ENCODE measurements at places on chromosomes 7 and 10.

DNA sequence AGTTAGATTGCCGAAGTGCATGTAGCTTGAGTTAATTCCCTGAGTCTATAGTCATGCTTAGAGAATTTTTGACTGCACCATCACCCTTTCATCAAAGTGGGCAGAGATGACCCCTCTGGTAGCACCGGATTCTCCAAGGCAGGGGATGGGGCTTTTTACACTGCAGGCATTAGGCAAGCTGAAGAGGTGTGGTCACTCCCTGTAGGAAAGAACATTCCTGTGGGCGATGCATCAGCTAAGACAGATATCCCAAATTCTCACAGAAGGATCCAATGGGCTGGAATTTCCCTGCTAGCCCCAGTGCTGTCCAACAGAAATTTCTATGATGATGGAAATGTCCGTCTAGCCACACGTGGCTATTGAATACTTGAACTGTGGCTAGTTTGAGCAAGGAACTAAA, 118.2 kb downstream of the ADAM12 start:
- no peak for DNase-seq

GRCh38 chr7:87627634-87627994, 584 bp upstream of the RUNDC3B start:
- no peak for DNase-seq

DNA sequence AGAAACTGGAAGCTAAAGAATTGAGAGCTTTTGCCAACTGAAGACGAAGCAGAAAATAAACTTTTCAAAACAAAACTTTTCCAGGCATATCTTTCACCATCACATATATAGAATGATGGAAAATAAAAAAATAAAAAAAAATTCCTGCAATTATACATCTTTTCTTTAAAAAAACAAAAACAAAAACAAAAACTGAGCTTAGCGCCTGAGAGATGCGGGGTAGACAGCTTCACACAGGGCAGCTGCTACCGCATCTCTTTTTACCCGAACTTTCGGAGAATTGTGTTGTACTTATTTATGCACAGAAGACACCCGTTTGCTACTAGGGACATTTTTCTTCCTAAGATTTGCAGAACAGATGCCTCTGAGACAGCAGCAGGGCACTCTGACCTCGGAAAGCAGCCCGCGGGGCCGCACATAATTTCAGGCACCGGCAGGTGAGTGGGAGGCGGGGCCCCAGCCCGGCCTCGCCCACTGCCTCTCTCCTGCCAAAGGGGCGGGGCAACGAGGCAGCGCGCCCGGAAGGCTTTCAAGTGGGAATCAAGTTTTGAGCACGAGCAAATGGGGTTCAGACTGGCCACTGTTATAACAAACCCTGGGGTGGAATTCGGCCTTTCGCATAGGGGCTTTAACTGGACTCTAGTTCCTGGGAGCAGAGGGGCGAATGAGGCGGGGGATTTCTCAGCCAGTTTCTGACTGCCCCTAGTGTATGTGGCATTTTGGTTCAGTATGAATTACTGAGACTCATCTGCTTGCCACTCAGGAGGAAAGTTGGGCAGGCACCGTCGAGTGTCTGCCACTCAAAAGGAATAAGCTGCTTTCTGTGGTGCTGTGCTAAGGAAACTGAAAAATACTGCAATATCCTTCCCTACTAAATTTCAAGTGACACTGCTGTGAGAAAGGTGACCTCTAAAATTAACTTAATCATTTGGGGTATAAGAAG, 18.5 kb upstream of the FAM133B start:
- DNase-seq, result peak; percentile 46

DNA sequence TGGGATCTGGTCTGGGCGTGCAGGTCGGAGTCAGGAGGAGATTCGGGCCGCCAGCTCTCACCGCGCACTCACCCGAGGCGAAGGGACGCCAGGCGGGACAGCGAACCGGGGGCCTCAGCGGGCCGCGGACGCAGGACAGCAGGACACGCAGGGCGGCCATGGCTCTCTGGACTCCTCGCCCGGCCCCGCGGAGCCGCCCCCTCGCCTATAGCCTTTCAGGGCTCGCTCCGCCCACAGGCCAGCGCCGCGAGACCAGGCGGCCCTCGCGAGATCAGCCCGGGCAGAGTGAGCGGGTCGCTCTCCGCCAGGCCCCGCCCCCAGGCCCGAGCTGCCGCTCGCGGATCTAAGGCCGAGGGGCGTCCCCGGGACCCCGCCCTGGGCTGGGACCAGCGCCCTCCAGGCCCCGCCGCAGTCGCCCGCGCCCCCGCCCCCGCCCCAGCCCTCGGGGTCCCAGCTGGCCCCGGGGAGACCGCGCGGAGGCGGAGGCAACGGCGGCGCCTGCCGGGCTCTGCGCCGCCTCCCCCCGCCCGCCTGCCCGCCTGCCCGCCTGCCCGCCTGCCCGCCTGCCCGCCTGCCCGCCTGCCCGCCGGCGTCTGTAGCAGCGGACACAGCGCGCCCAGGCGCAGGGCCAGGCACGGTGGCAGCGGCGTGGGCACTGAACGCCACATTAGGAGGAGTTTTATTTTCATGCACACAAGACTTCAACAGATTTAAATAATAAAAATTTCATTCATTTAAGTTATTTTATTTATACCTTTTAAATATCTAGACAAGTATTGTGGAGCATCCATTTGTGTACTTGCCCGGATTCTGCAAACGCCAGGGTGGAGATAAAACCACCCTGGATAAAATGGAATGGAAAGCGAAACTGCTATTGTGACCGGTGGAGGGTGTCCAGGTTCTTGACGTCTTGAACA, at the start of gene ECHS1:
Gene ECHS1 (minus strand): TSS at position 181 of the 917 bp plus-strand sequence. CDS start 21 bp downstream, at position 160.
- DNase-seq, result peak; percentile 95

DNA sequence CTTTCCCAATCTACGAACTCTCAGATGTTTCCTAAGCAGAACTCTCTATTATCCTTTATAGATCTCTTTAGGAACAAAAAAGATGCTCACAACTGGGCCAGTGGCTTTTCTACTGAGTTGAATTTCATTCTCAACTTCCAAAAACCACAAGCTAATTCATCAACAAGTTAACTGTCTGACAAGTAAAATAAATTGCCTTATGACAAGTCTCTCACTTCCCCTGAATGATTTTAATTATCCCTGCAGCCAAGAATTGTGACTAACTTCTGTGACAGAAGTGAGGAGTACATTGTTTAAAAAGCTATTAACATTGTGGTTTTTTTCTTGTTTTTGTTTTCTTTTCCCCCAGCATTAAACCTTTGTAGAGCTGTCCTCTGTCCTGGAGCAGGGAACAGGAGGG, 343.1 kb downstream of the HPSE2 start:
- DNase-seq, result no peak

DNA sequence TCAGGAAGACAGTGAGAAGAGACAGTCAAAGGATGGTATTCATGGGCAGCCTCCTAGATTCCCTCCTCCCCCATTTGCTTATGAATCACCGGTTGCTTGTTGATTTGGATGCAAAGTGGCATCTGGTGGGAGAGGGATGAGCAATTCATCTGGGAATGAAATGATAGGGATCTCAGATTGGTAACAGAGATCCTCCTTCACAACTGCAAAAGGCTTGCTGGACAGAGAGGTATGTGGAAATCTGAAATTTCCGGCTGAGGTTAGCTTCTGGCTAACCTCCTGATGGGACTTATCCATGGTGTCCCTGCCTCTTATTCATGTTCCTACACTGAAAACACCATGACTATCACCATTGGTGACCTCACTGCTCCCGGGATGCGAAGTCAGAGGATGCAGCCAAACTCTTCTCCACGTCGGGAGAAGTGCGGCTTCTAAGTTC, 48.4 kb upstream of the PODXL start:
- no peak for DNase-seq

- DNase-seq, result no peak
Observed at GRCh38 chr7:107971613-107972012, 31.3 kb downstream of the LAMB1 start.

DNA sequence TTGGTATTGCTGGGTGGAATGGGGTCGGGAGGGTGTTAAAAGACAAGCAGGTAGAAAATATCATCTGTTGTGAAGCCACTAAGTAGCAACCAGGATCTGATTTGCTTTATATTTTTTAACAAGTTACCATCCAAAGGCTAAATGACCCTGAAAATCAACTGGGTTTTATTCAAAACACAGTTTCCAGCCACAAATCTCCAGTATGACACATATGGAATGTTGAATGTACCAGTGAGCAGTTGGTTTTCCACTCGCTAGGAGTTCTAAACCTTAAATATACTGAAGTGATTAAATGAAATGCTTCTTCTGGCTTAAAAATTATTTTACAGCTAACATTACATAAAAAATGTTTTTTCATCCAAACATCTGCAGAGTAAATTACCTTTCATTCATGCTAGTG, 112.5 kb downstream of the PDE1C start:
- DNase-seq, result no peak

DNA sequence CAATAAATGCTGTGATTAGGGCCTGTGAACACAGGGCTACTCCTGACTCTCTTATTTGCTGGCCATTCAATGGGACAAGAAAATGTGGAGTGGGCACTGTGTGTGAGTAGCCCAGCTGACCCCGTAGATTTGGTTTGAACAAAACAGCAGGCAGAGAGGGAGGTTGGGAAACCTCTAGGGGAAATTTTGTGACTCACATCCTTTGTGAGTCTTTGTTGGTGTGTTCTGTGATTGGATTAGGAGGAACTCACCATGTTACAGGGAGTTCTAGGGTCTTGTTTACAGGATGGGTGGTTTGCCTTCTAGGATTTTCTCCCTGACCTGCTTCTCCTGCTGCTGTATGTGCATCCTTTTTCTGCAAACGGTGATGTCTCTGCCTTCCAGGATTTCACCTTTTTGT, 128.3 kb upstream of the MKI67 start:
- no peak for DNase-seq

DNA sequence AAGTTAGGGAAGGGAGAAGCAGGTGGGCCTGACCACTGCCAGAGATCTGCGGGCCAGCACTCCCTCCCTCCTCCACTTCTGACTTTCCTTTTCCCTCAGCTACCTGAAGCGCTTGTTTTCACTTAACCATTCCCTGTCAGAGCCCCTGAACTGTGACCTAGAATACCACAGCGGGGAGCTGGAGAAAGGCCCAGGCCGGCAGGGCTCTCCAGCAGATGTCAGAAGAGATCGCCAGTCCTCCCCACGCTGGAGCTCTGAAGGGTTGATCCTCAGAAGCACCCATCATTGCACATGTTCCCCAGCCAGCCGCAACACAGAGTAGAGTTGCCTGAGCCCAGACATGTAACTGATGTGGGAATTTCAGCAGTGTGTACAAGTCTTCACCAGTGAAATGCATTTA, 44.4 kb upstream of the GAD2 start:
- no peak for DNase-seq

DNA sequence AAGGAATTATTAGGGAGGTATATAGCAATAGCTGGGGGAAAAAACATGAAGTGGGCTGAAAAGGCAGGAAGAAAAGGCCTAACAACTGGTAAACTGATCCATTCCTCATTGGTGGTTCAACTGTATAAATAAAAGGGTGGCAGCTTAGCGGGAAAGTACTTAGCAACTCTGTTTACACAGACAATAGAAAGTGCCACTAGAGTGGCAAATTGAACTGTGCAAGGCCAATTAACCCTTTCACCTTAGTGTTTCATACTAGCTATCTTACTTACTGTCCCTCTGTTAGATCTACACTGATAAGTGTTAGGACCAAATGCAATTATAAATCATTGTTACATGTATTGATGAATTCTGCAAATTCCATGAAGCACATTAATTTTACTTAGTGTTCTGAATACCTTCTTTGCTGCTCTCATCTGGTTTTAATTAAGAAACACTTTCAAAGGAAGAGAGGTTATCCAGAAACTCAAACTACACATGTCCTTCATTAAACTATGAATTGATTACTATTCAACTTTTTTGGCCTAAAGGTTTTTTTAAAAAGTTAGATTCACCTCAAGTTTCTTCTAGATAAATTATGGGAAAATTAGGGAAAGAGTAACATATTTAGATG, 28.0 kb downstream of the DNAJC1 start:
- DNase-seq, result no peak

- DNase-seq, result peak; percentile 47
Observed at GRCh38 chr10:93821051-93821772, 63.5 kb downstream of the LGI1 start.

DNA sequence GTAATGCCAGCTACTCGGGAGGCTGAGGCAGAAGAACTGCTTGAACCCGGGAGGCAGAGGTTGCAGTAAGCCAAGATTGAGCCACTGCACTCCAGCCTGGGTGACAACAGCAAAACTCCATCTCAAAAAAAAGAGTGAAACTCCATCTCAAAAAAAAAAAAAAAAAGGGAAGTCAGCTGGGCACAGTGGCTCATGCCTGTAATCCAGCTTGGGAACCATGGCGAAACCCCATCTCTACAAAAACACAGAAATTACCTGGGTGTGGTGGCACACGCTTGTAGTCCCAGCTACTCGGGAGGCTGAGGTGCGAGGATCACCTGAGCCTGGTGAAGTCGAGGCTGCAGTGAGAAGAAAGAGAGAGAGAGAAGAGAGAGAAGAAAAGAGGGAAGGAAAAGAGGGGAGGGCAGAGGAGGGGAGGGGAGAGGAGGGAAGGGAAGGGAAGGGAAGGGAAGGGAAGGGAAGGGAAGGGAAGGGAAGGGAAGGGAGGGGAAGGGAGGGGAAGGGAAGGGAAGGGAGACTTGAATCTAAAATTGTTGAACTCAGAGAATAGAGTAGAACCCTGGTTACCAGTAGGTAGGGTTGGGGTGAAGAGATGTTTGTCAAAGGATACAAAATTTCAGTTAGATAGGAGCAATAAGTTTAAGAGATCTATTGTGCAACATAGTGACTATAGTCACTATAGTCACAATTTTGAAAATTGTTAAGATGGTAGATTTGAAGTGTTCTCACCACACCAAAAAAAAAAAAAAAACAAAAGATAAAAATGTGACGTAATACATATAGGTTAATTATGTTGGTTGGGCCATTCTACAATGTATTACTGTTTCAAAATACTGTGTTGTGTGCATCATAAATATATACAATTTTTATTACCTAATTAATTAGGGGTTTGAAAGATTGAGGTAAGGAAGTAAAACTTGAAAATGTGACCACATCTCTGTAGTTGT, 2.5 kb downstream of the SLC16A9 start:
- DNase-seq, result no peak

DNA sequence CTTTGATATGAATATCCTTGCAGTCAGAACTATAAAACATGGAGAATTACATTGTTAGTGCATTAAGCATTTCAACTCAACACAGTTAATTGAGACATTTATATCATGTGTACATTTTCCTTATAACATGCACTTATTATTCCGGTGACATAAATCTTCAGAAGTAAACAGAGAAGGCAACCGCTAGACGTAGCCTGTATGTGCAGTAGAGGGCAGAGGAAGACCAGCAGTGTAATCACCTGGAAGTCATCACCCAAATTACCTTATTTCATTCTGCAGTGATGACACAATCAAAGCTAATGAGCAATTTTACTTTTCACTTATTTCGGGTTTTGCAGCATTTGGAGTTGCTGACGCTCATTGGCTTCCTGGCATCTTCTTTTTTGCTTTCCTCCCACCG, 394.6 kb downstream of the SDK1 start:
- DNase-seq, result peak; percentile 10
